ENCODE measurements at places on chromosomes 6 and 20.

DNA sequence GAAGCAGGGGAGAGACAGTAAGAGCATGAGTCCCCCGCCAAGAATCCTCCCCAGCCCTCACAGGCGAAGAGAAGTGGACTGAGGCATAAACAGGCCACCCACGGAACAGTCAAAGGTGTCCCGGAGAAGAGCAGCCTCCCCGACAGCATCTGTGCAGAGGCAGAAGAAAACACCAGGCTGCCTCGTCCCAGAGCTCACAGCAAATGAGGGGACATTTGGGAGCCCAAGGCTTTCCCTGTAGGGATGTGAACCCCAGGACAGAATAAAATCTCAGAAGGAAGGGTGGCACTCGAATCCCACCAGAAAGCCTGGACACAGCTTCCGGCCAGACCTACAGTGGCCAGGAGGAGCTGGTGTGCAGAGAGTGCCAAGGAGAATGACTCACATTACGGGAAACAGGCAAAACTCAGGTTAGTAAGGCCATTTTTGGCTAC lies 90.4 kb downstream of the DLL1 start:
- no peak for DNase-seq

DNA sequence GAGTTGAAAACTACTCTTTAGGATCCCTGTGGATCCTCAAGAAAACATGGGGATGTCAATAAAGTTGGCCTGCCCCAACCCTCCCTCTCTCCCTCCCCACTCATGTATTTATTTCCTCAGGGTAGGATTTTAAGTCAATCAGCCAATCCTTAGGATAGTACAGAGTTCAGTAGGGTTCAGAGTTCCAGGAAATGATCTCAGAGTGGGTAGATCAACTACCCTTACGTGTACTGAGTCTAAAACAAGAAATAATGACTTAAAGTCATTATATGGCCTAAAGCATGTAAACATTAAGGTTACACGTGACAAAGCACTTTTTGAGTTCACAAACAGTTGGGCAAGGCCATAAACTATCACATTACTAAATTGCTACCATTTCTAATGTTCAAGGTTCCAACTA lies 47.2 kb upstream of the REV3L start:
- no peak for DNase-seq

- DNase-seq, result peak; percentile 55
These were observed 1093.5 kb upstream of the ADGRB3 start for GRCh38 chr6:67541586-67541985.

DNA sequence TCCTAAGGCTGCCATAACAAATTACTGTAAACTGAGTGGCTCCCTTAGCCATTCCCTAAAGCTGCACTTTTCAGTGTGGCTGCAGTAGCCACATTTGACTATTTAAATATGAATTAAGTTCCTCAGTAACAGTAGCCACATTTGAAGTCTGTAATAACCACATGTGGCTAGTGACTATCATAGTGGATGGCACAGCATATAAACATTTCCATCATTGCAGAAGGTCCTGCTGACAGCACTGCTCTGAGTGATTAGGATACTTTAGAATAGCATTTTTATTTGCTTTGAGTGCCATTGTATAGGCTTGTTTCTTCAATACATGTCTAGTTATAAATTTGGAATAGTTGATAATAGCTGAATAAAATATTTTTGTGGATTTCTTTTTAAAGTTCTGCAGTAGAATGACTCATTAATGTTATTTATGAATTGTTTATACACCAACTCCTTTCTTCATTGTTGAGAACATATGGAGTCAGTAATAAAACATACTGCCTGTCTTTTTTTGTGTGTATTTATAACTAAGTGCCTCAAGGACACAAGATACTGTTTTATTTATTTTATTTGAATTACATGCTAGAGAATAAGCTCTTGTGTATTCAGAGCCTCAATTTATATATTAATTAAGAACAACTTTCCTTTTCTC lies 217.2 kb downstream of the CDKAL1 start:
- no peak for DNase-seq

GRCh38 chr6:156617376-156617775 lies 159.8 kb upstream of the ARID1B start:
- DNase-seq, result no peak
